ENCODE measurements at places on chromosomes 6 and 20.

GRCh38 chr6:42279144-42279781, 61.6 kb upstream of the MRPS10 start:
- peak; percentile 51 for DNase-seq

DNA sequence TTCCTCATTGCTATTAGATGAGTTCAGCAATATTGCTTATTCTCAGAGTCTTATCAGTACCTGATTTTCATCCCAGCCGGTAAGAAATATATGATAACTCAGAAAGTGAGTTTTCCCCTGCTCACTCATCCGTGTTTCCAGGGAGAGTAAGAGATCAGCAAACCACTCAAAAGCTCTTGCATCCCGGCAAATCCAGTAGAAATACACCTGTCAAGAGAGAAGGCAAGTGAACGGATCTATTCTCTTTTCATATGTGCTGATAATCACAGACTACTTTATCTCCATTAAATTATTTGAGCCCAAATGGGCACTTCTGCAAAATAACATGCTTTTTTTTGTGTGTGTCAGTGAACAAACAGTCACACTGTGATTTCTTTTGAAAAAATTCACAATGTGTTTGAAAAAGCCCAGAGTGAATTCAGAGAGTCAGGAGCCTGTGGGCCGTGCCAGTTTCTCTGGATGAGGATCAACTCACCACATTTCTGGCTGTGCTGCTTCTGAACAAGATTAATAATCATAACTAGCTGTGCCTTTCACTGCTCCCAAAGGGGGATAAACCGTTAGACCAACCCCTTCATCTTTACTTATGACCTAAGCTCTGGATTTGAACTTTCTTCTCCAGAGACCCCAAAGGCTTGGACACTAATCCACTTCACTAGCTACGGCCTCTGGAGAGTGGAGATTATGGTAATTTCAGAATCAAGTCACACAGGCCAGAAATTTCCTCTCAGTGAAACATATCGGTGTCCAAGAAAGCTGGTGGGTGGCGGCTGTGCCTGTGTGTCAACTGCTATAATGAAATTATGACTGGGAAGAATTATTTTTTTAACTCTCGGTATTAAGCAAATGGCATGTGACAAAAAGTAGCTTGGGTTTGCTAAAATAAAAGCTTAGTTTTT, 44.2 kb downstream of the NOX3 start:
- DNase-seq: no peak

- no peak for DNase-seq
Observed at GRCh38 chr6:157808405-157808950, 14.6 kb upstream of the SNX9 start.

DNA sequence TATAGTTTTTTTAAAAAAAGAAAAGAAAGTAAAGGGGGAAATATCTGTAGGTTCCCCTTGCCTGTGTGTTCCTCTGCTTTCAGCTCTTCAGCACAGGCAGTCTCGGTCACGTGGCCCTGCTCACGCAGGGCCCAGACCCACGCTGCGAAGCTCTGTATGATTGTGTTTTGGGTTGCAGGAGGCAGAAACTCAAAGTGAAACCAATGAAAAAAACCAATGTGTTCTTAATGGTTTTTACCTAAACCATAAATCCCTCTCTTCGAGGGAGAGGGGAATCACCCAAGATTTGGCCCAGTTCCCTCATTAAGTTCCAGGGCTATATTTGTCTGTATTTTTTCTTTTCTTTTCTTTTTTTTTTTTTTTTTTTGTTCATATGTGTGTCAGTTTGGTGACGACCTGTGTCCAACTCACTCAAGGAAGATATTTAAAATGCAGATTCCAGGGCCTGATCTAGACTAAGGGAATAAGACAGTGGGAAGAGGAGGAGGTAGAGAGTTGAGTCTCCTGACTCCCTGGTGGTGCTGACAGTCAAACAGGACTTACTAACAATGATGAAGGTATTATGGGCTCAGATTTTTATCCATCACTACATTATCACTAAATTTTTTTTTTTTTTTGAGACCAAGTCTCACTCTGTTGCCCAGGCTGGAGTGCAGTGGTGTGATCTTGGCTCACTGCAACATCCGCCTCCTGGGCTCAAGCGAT, 33.8 kb upstream of the RREB1 start:
- peak; percentile 20 for DNase-seq

- no peak for DNase-seq
Observed at GRCh38 chr6:1463275-1463674, 73.9 kb downstream of the FOXF2 start.

DNA sequence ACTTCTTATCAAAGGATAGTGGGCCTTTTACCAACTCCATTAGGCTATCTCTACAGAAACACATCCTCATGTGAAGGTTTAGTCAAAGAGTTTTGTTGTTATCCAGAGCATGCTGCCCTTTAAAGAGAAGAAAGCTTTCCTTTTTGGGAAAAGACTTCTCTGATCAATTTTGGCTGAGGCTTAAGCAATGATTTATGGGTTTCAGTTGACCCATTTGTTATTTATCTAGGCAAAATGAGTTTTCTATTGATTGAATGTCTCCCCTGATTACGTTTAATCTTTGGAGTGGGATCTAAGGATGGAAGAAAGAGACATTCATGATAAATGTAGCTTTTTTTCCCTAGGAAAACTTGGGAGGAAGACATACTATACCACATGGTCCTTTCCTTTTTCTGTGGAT, 326.6 kb upstream of the JAG1 start:
- no peak for DNase-seq

GRCh38 chr6:161211380-161212035, 62.4 kb downstream of the AGPAT4 start:
- no peak for DNase-seq

DNA sequence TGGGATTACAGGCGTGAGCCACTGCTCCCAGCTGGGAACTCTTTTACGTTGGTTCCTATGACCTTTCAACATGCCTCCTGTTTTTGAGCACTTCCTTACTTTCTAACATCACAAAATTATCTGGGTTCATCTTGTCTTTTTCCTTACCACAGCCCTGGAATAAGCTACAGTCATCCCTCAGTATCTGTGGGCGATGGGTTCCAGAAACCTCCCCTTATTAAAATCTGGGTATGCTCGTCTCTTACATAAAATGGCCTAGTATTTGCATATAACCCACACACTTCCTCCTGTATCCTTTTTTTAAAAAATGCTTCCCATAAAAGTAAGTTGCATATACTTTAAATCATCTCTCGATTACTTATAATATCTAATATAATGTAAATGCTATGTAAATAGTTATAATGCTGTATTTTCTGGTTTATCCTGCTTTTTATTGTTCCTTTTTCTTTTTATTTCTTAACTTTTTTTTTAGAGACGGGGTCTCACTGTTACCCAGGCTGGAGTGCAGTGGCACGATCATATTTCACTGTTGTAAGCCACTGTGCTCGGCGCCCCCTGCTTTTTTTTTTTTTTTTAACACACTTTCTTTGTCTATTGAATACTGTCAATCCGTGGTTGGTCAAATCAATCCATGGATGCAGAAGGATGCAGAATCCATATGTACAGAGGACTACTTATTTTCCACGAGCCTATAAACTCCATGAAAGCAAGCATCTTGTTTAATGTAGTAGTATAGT, 9.2 kb downstream of the RPF2 start:
- no peak for DNase-seq

- no peak for DNase-seq
Observed at GRCh38 chr6:143966312-143966711, 41.7 kb downstream of the PLAGL1 start.

GRCh38 chr20:45359069-45359405, 3.9 kb upstream of the SYS1 start:
- DNase-seq: no peak

- no peak for DNase-seq
Observed at GRCh38 chr6:135655055-135655454, 157.5 kb upstream of the AHI1 start.

DNA sequence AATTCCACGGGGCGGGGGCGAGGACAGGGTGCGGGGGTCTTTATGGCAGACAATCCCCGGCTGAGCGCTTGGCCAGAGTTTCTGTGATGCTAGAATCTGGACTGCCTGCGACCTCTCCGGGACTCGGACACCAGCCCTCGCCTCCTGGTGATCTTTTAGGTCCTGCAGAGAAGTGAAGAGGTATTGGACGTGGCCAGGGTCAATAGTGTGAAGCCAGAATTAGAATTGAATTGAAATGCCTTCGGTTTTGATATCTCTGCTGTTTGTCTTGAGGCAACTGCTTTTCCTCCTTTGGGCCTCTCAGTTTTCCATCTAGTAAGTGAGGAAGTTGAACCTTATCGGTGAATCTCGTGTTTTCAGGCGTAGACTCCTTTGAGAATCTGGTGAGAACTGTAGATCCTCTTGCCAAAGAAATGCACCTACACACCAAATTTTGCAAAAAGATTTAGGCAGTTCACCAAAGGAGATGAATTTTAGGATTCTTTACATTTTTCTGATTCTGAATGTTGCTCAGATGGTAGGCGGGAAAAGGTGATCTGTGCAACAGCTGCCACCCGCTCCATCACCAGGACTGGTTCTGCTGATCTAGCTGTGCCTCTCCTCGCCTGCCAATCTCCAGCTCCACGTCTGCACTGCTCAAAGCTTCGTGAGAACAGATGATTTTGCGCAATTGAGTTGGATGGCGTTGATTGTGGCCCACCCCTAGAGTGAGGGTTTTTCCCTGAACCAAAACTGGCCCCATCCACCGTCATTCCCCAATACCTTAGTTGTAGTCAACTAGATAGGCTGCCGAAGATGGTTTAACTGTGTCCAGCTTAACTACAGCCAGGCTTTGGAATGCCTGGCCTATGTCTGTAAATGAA, 837 bp upstream of the OSER1 start:
- no peak for DNase-seq

- no peak for DNase-seq
Observed at GRCh38 chr6:141610741-141611140, 522.0 kb upstream of the GJE1 start.

DNA sequence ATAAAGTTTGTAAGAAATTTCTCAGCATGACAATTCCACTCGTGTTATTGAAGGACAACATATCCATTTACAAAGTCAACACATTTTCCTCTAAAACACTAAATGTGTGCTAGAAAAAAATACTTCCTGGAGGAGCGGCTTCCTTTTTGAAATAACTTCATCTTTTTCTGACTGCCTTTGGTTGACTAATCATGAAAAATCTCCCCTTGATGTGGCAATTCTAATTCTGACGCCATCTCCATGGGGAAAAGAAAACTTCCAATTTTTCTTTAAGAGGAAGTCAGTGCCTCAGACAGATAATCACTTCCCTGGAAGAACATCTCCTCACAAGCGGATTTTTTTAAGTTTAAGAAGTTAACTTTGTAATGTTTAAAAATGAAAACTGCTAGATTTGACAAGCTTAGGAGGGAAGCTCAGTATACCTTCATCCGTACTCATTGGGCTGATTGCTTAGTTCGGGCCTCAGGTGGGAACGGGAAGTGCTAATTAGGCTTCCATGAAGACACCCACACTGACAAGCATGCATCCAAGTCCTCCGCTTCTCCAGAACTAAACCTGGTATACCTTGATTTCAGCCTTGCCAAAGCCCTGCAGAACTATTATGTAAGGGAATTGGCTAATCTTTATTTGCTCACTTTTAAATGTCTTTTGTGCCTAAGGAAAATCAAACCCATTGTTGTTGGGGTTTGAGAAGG, 35.1 kb upstream of the DUSP22 start:
- no peak for DNase-seq

GRCh38 chr20:34945315-34946077, 10.1 kb downstream of the GSS start:
- no peak for DNase-seq

DNA sequence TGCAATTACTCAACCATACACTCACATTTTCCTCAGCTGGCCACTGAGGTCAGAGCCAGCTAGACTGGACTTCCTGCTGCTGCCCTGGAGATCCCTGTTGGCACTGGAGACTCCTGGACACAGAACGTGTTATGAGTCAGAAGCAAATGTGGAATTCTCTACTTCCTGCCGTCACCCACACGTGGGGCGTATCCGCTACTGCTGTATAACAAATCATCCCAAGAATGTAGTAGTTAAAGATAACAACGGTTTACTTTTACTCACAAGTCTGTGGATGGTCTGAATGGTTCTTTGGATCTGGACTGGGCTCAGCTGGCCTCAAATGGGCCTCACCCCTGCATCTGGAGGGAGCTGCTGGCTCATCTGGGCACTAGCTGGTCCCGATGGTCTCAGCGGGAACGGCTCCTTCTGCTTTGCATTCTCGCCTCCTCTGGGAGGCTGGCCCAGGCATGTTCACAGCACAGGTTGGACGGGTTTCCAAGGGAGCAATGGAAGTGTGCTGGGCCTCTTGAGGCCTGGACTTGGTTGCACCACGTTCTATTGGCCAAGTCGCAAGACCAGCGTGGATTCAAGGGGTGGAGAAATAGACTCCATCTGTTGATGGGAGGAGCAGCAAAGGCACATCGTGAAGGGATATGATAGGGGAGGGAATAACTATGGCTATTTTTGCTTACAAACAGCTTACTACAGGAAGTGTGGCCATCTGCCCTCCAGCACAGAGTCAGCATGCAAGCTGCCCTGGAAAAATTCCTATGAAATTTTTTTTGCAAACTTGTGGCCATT, 118.5 kb downstream of the SNX5 start:
- no peak for DNase-seq

DNA sequence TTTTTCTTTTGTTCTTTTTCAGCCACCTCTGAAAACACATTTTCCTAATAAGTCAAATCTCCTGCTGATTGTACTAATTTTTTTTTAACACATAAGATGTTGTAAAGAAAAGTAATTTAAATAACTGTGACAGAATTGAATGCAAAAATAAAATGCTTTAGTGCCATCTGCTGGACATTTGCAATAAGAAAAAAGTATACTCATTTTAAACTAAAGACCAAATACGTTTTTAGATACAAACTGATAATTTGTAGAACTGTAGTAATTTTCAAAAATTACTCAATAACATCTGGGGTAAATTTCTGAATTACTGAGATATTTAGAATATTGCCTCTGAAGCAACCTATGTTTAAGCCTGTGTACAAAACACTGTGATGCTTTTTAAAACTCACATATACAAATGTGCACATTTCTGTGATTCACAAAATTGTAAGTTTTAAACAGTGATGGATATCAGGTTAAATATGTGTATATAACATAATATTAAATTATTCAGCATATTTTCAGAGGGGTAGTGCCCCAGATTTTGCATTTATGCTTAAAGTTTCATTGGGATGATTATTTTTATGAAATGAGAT, 198.7 kb downstream of the RIMS1 start:
- no peak for DNase-seq

DNA sequence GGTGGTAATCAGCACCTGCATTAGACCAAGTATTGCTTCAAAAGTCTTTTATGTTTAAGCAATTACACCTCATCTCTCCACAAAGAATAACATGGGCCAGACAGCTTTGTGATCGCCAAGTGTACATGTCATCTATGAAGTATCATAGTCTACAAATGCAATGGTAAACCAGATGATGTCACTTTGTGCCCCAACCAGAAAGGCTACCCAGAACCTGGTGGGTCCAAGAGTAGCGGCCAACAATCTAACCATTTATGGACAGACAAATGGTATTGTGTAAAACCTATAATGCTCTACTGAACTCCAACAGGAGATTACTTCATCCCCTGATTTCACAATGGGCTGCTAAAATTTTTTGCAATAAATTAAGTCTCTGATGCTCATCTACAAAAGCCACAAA, 295.9 kb downstream of the GMDS start:
- DNase-seq: no peak

- DNase-seq: no peak
Observed at GRCh38 chr6:46368169-46368536, 123.1 kb downstream of the RCAN2 start.

Measured in effector memory CD8-positive, alpha-beta T cell (primary cell).